ENCODE measurements at places on chromosomes 2 and 18. TPM values are rescaled to one million over a fixed set of nuclear protein-coding genes. Genes with fewer than 3 reads are reported as not detected.

The KIAA2012 gene
- not detected for total RNA-seq

The ALLC gene
- total RNA-seq: not detected

DNA sequence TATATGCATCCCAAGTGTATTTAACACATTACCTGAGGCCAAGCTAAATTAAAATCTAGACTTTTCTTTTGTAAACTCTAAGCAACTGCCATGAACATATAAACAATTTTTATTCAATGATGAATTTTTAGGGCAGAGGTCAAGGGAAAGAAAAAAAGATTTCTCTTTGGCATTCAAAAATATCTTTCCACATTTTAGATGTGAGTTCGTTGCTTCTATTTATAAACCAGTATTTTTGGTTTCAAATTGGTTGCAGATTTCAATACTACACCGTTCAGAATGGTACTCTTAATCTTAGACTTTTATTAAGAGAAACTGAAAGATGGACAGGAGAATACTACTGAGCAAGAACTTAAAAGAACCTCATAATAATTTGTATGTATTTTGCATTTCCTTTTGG, 293.6 kb upstream of the CCDC68 start:
- H3K27ac ChIP-seq: no peak overlapping the region
- H3K27me3 ChIP-seq: no peaks in the 10 kb centered on the region
- no peak for DNase-seq

DNA sequence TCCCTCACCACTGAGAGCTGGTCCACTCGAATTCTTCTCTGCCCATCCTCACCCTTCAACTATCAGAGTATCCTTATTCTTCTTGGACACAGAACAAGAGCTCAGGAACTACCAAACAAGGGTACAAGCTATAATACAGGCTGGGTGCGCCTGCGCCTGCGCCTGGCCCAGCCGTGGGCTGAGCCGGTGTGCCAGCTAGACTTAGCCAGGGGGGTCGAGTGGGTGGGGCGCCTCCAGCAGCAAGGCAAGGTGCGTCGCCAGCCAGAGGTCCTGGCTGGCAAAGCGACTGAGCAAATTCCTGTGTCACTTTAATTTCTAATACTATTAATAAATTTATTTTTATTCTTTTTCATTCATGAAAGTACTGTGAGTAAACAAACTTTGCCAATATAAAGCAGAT, 1072.6 kb upstream of the PIK3C3 start:
- no peak overlapping the region for H3K27ac ChIP-seq
- H3K27me3 ChIP-seq: no peaks in the 10 kb centered on the region
- H3K4me3 ChIP-seq: no peak overlapping the region
- H3K4me1 ChIP-seq: no peaks in the 10 kb centered on the region
- no peak for DNase-seq
- no peaks in the 10 kb centered on the region for H3K36me3 ChIP-seq

- no peak for DNase-seq
- H3K4me1 ChIP-seq: no peaks in the 10 kb centered on the region
- no peaks in the 10 kb centered on the region for H3K36me3 ChIP-seq
Observed at GRCh38 chr2:162475661-162476060, 131.7 kb downstream of the GCA start.

DNA sequence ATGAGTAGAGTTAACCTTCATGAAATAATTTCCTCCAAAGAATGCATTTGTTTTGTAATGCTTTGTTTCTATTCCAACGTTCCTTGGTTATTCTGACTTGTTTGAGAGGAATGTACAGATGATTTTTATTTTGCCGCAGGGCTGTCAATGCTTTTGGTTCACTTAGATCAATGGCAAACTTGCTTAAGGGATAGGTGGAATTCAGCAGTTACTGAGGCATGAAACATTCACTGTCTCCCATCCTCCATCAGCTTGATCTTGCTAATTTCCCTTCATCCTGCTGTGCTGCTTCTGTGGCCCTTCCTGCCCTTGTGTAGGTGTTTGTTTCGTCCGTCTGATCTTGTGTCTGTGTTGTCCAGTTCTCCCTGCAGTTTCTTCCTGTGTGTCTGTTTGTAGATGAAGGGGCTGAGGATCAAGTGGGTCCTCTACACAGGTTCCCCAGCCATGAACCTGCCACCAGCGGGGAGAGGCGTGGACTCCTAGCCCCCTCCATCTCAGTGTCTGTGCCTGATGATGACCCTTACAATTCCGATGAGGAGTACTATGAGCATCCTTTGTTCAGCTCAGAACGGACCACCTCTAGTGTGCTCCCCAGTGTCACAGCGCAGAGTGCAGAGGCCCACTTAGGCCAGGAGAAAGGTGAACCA, 84.2 kb upstream of the UNC80 start:
- no peak overlapping the region for H3K4me3 ChIP-seq
- H3K27ac ChIP-seq: no peak overlapping the region
- no peaks in the 10 kb centered on the region for H3K4me1 ChIP-seq
- no peaks in the 10 kb centered on the region for H3K27me3 ChIP-seq

DNA sequence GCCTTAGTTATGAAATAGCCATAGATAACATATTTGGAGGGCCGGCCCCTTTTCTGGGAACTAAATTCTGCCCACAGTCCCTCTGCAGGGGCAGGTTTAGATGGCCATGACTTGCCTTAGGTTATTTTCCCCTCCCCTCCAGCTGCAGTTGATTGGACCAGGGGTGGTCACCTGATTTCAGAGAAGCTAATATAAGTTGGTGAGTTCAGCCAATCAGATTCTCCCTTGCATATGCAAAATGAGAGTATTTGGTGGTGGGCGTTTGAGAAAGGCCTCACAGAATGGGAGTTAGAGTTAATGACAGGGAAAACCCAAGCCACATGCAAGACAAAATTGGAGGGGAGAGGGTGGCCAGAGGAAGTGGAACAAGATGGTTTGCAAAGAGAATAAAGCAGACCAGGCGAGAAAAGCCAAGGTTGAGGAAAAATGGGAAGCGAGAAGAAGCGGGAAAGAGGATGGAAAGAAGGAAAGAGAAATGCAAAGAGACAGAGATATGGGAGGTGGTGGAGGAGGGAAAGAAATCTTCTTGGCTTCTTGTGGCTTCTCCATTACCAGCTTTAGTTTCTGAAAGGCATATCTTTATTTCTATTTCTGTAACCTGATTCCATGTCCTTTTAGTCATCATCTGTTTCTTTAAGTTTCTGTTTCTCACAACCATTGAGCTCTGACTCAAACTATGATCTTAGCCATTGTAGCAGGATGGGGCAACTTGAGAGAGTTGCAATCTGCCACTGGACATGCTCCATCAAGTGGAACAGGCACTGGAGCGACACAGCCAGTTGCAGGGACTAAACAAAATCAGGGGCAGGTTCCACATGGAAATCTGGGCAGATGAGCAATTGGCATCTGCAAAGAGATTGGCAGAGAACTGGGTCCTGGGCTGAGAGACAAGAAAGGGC, 108.1 kb upstream of the SIX3 start:
- H3K36me3 ChIP-seq: no peaks in the 10 kb centered on the region
- no peak overlapping the region for H3K4me3 ChIP-seq
- DNase-seq: no peak
- no peak overlapping the region for H3K27ac ChIP-seq

- no peak overlapping the region for H3K4me3 ChIP-seq
- DNase-seq: no peak
- H3K27me3 ChIP-seq: no peaks in the 10 kb centered on the region
- no peaks in the 10 kb centered on the region for H3K36me3 ChIP-seq
- H3K27ac ChIP-seq: no peak overlapping the region
Observed at GRCh38 chr2:238146884-238147544, 8.5 kb downstream of the KLHL30 start.

GRCh38 chr2:60554074-60554645, 706 bp upstream of the BCL11A start:
- H3K36me3 ChIP-seq: no peaks in the 10 kb centered on the region
- peak overlapping the region; percentile 81 for H3K27ac ChIP-seq
- peaks cover 81% of the 10 kb centered on the region for H3K4me1 ChIP-seq
- H3K4me3 ChIP-seq: peak overlapping the region; percentile 57
- peaks cover 11% of the 10 kb centered on the region for H3K27me3 ChIP-seq

- H3K4me3 ChIP-seq: no peak overlapping the region
- peaks cover 12% of the 10 kb centered on the region for H3K4me1 ChIP-seq
- no peak for DNase-seq
- no peaks in the 10 kb centered on the region for H3K27me3 ChIP-seq
Observed at GRCh38 chr18:48673853-48674721, 135.3 kb downstream of the CTIF start.

DNA sequence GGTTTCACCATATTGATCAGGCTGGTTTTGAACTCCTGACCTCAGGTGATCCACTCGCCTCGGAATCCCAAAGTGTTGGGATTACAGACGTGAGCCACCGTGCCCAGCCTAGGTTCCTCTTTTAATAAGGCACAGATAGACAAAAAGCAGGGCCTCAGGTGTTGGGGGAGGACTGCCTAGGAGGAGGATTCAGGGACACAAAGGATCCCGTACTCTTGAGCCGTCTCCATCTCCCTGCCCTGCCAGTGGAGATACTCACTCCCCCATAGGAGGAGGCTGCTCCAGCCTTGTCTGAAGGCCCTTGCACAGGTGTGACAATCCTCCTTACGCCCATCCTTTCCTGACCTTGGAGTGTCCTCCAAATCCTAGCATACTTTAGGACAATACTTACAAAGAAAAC, 32.0 kb upstream of the TFCP2L1 start:
- H3K36me3 ChIP-seq: no peaks in the 10 kb centered on the region
- no peaks in the 10 kb centered on the region for H3K4me1 ChIP-seq
- DNase-seq: no peak
- H3K27me3 ChIP-seq: no peaks in the 10 kb centered on the region
- H3K27ac ChIP-seq: no peak overlapping the region

- no peaks in the 10 kb centered on the region for H3K4me1 ChIP-seq
- no peak overlapping the region for H3K4me3 ChIP-seq
- H3K27me3 ChIP-seq: no peaks in the 10 kb centered on the region
- H3K36me3 ChIP-seq: no peaks in the 10 kb centered on the region
Observed at GRCh38 chr18:23038712-23039111, 96.6 kb upstream of the CABLES1 start.
